Cardiac muscle cell (in vitro differentiated cells and primary cell): ENCODE measurements at places on chromosomes 11 and 22. TPM values are rescaled to one million over a fixed set of nuclear protein-coding genes. Genes with fewer than 3 reads are reported as not detected.

The BIK gene
- 21.0 and 41.7 TPM in 2 replicates for total RNA-seq

DNA sequence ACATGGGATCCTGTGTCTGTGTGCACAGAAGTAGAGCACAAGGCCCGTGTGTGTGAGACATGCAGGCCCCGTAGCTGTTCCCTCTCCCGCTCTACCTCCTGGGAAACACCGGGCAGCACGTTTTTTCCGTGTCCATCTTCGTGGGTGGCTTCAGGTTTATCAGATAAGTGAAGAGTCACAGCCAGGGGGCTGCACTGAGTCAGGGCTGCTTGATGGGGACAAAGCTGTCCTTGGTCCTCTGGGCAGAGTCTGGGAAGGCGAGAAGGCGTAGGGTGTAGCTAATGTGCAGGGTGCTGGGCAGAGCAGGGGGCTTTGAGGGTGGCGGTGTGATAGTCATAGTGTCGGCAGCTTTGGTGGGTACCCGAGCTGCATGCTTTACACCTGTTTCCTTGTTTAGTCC lies 23.7 kb downstream of the INCENP start:
- DNase-seq, result no peak

The HBB gene
- total RNA-seq, result not detected in 2 replicates

DNA sequence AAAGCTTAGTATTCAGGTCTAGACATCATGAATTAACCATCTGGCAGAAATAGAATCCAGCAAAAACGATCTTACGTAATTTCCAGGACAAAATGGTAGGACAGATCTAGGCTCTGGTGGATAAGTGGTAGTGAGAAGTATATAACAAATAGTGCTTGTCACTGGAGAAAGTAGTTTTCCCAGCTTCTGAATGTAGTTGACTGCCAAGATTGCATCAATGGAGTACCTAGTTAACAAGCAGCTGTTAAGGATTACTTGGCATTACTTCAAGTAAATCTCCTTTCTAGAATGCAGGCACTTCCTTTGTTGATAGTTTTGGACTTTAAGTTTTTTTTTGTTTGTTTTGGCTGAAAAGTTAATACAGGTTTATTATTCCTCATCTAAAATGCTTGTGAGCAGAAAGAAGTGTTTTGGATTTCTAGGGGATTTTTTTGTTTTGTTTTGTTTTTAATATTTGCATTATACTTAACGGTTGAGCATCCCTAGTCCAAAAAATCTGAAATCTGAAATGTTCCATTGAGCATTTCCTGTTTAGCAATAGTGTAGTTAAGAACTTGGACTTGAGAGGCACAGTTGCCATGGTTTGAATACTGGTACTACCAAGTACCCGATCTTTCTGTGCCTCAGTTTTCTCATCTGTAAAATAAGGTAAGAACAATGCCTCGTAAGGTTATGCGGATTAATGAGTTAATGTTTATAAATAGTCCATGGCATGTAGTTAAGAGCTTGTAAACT lies 20.3 kb downstream of the FAM118B start:
- DNase-seq, result peak; percentile 87

DNA sequence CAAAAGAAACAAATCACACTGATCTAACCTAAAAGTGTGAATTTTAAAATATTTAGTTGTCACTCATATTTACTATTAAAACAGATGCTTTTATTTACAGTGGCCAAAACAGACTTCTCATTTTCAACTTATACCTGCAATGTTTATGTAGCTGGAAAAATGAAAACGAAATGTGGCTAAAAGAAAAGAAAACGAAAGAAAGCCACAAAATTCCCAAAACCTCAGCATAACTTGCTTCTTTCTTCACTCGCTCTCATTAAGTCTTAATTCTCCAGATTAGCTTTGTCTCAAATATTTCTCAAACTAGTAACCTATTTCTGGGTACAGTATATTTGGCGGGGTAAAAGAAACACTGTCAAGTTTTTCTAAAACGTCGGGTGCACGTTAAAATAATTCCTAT lies 693 bp downstream of the CSTF3 start:
- DNase-seq, result no peak

GRCh38 chr11:69158301-69159149 lies 2.8 kb downstream of the SMIM38 start:
- DNase-seq, result no peak

The PSMD13 gene
- total RNA-seq, result 96.3 and 98.4 TPM in 2 replicates

GRCh38 chr11:134730101-134730500 lies 318.1 kb upstream of the B3GAT1 start:
- no peak for DNase-seq

The VPREB1 gene
- total RNA-seq, result not detected in 2 replicates

GRCh38 chr11:98734686-98735085 lies 286.1 kb upstream of the CNTN5 start:
- DNase-seq, result no peak

The CDC42EP1 gene
- total RNA-seq, result 8.9 and 12.7 TPM in 2 replicates

GRCh38 chr22:19044381-19044780 lies 77.8 kb downstream of the DGCR2 start:
- no peak for DNase-seq

DNA sequence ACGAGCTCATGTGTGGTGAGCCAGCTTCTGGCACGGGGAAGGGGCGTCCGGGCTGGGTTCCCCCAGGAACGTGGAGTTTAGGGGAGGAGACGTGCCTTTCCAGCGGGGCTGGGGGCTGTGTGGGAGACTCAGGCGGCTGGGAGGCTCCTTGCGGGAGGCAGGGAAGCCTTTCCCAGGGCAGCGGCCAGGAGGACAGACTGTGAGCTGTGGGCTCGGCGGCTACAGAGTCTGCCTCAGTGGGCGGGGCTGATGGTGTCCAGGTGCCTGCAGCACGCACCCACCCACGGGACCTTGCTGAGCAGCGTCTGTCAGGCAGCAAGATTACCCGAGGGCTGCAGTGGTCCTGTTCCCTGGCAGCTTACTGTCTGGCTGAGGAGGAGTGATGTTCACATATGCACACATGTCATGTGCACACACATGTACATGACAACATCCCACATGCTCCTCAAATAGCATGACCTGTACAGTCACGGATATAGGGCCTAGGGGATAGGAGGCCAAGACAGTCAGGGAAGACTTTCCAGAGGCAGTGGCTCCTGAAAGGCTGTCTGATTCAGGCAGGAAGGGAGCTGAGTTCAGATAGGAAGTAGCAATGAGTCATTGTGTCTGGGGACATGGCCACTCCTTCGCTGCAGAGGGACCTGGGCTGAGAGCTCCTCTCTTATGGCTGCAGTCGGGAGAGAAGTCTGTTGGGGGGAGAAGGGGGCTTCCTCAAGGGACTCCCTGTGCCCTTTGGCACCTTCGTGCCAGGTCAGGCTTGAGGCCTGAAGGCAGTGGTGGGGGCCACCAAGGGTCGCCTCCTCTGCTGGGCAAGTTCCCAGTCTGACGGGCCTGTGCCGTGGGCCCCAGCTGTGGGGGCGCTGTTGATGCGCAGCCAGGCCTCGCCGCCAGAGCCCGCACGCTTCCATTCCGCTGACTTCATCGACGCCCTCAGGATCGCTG lies 23.3 kb upstream of the PPP6R3 start:
- peak; percentile 89 for DNase-seq

DNA sequence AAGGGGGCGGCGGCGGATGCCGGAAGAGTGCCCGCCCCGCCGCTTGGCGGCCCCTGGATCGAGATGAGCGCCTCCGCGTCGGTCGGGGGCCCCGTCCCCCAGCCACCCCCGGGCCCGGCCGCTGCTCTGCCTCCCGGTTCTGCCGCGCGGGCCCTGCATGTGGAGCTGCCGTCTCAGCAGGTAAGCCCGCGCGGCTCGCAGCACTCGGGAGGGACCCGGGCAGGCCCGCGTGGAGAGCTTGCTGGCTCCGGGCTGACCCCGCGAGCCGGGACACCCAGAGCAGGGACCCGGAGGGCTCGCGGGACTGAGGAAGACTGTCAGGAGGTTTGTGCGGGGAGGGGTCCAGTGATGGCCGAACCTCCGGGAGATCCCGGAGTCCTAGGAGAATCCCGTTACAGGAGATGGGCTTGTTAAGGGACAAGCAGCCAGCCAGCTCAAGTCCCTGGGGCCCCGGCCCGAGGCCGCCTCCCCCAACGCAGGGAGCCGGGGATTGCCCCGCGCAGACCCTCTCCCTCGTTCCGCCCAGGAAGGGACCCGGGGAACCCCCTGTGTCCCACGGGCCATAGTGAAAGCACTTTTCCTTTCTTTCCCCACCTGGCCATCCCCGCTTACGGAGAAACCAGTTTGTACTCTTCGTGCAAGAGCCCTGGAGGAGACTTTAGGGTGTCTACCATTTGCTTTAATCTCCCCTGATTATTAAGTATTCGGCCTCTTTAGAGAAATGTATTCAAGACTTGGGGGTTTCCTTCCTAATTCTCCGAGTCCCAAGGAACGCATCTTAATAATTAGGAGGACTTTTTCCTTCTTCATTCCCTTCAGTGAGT lies 547 bp downstream of the UVRAG start:
- DNase-seq, result no peak

DNA sequence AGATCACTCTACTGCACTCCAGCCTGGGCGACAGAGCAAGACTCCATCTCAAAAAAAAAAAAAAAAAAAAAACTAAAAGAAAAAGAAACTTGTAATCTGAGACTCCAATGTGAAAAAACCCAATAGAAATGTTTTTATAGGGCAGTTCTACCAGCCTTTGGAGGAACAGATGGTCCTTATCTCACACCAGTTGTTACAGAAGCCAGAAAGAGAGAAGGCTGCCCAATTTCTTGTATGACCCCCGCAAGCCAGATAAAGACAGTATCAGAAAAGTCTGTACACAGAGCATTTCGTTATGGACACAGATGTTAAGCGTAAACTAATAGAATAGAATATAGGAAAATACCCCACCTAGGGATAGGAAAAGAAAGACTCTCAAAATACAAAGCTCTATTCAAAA lies 11.3 kb upstream of the TSGA10IP start:
- DNase-seq, result no peak

- DNase-seq, result no peak
Observed at GRCh38 chr22:27761000-27761399, 40.6 kb downstream of the MN1 start.

DNA sequence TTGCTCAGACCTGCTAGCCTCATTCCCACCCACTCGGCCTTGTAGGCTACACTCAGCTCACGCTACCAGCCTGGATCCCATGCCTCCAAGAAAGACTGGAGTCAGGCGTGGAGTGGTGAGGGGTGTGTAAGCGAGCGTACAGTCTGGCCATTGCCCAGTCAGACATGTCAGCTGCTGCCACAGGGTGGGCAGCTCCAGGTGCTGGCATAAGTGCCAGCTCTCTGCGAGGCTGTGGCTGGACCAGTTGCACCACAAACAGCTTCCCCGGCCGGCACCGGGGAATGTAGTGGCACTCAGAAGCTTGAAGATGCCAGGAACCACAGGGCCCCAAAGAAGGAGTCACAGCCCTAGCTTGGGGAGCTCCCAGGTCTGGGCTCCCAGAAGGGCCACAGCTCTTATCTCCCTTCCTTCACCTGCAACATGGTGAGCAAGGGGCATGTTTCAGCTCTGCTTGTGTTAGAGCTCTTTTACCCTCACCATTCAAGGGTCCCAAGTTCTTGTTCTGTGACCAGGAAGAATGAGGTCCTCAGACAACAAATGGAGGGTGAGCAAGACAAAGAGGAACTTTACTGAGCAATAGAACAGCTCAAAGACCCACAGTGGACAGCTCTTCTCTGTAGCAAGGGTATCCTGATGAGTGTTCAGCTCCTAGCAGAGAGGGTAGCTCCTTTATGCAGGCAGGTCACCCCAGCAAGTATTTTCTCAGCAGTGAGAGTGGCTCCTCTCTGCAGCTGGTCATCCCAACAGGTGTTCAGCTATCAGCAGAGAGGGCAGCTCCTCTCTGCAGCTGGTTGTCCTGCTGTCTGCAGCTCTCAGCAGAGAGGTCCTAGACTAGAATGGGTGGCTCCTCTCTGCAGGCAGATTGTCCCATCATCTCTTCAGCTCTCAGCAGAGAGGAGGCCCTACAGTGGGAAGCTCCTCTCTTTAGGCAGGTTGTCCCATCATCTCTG lies 6.0 kb downstream of the SBF2 start:
- no peak for DNase-seq

- no peak for DNase-seq
Observed at GRCh38 chr11:13629779-13630178, 38.7 kb upstream of the FAR1 start.

The GRAMD4 gene
- total RNA-seq, result 49.3 and 79.3 TPM in 2 replicates

The OR4D5 gene
- 0.15 TPM in 1 of 2 replicates, not detected in the other for total RNA-seq

DNA sequence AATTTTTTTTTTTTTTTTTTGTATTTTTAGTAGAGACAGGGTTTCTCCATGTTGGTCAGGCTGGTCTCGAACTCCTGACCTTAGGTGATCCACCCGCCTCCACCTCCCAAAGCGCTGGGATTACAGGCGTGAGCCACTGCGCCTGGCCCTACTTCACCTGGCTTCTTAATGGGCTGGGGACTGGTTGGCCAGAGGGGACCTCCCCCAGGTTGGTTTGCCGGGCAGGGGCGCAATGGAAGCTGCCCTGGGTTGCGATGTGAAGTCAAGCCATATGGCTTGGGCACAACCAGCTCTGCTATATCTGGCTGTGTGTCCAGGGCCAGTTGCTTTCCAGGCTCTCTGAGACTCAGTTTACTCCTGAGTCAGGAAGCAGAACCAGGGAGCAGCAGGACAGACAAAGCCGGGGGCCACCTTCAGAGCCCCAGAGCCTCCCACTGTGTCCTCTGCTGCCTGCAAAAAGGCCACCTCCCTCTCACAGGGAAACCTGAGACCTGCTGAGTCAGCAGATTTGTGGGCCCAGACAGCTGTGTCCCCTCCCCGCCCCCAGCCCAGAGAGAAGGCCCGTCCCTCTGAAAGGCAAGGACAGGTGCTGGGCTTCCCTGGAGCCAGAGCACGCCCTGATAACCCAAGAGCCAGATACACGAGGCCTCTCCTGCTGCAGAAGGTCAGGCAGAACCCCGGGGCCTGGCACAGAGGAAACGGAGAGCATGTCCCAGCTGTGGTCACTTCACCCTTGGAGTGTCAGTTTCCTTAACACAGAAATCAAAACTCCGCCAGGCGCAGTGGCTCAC lies 29.2 kb upstream of the DAGLA start:
- peak; percentile 55 for DNase-seq

DNA sequence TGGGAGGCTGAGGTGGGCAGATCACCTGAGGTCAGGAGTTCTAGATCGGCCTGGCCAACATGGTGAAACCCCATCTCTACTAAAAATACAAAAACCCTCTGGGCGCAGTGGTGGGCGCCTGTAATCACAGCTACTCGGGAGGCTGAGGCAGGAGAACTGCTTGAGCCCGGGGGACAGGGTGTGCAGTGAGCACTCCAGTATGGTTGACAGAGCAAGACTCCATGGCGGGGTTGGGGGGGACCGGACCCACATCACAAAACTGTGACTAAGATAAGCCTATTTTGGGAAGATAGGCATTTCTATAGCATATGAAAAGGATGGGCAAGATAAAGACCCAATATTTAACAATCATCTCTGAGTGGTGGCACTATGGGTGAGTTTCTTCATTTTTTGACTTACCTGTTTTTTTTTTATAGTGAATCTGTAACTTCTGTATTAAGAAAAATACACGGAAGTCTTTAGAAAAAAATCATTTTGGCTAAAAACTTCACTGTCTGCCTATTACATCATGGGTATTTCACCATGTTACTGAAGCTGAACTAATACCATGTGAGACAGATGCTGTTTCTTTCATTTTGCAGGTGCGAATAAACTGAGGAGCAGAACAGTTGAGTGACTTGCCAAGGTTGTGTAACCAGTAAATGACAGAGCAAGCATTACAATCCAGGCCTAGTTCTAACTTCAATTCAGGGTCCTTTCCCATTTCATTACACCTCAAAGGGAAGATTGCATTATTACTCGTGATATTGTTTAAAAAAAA lies 2.5 kb downstream of the CELF1 start:
- DNase-seq, result no peak

The TMEM45B gene
- 0.18 and 0.33 TPM in 2 replicates for total RNA-seq

GRCh38 chr11:106424111-106424510 lies 346.6 kb downstream of the AASDHPPT start:
- DNase-seq, result no peak

- DNase-seq, result no peak
Observed at GRCh38 chr11:12361682-12362081, 15.7 kb upstream of the PARVA start.

- DNase-seq, result no peak
Observed at GRCh38 chr11:9962722-9963121, 298.8 kb downstream of the SWAP70 start.
